ENCODE measurements at places on chromosomes 1 and 21.

- no peak for DNase-seq
Observed at GRCh38 chr1:244394826-244395765, 56.6 kb downstream of the ADSS2 start.

DNA sequence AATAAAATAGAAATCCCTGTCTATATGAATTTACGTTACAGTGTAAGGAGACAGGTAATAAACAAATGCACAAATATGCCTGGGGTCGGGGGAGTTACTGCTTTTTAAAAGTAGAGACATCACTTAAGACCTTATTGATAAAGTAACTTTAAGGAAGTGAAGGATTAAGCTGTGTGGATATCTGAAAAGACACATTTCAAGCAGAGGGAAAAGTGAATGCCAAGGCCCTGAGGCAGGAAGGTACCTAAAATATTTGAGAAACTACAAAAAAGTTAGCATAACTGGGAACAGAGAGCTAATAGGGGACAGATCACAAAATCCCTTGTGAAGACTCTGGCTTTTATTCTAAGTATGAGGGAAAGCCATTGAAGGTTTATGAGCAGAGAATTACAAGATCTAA lies 41.5 kb downstream of the TUT4 start:
- DNase-seq, result no peak

DNA sequence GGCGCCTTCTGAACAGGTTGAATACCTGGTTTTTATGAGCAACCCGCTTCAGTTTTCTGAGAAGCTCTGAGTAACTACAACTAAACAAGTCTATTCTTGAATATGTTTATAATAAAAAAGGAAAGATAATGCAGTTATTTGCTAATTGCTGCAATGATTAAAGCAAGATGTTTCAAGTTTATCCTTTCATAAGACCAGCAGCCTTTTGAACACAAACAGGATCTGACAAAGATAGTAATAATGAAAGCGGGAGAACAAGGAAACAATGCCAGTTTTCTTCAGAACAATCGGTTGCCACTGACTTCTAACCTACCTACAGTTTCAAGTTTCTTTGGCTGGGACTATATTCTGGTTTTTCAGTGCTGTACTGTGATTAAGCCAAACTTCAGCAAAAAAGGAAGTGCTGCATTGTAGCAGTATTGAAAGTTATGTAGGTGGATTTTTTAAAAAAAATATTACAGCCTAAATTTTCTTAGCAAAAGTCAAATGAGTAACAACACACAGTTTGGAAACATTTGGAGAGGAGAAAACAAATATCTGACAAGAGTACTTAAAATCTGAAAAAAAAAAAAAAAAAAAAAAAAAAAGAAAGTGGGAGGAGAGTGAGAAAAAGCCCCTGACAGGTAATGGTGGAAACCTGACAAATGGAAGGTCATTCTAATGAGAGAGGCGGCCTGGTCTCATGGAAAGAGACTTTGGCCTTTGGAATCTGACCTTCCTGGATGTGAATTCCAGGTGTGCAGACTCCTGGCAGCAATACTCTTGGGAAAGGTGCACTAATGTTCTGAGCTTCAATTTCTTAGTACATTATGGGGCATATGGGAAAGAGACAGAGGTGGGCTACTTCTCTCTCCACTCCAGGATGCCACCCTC lies 11.4 kb downstream of the KCNJ15 start:
- no peak for DNase-seq

DNA sequence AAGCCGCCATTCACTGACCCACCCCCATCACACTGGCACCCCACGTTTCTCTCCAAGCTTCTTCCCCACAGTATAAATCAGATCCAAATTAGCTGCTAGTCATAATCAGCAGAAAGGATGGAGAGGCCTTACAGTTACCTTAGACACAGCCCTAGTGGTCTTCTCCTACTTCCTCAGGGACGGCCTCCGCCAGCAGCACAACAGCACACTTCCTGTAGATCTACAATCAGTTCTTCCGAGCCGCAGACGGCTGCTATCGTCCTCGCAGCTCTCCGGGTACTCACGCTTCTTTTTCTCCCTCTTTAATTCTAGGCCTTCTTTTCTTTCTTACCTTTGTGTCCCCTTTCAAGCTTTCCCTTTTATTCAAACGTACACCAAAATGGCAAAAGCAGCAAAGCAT lies 313.5 kb downstream of the SMYD3 start:
- DNase-seq, result no peak

DNA sequence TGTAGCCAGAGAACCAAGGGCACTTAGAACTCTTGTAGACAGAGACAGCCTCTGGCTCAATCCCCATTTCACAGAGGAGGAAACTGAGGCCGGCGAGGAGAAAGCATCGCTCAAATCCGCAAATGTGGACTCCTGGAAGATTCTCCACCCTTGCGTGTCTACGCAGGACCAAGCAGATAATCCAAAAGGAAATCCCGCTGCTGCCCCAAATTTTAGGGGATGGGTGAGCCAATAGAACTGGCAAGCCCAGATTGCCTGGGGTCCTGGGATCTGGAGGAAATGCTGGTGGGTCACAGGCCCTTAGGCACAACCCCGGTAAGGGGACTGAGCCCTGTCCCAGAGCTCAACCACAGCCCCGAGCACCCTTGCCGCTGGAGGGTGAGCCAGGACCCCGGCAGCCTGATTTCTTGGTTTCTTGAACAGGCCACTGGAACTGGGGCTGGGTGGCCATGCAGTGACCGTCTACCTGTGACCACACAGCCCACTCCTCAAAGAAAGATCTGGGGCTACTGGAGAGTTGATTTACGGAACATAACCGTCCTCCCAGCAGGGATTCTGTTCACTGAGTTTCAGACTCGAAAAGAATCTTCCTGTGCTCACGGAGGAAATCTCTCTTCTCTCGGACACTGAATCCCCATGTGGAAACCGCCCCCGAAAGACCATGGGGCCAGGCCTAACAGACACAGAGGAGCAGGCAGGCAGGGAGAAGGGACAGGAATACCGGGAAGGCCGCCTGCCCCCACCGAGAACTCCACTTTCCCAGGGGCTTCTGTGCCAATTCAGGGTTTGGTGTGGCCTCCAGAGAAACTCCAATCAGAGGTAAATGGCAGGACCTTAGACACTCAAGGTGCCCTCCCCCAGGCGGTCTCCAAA lies 238.4 kb downstream of the NPHP4 start:
- DNase-seq, result no peak

DNA sequence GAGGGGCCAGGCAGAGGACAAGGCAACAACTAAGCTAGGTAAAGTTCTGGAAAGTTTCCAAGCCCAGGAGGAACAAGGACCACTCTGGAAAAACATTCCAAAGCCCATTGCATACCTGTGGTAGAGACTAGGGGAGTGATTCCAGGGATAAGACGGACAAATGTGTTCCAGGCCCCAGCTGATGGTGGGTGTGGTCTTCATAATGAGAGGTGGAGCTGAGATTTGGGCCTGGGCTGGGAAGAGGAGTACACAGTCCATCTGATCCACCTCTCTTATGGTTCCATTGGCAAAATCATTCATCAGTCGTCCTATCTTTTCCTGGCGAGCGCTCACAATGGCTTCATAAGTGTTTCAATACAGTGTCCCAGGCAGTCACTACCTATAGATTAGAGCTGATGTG lies 4.5 kb downstream of the KLHDC7A start:
- DNase-seq, result no peak

- no peak for DNase-seq
Observed at GRCh38 chr1:225691861-225692516, 39.1 kb upstream of the ENAH start.

- no peak for DNase-seq
Observed at GRCh38 chr21:33938381-33938780, 22.8 kb upstream of the ATP5PO start.

DNA sequence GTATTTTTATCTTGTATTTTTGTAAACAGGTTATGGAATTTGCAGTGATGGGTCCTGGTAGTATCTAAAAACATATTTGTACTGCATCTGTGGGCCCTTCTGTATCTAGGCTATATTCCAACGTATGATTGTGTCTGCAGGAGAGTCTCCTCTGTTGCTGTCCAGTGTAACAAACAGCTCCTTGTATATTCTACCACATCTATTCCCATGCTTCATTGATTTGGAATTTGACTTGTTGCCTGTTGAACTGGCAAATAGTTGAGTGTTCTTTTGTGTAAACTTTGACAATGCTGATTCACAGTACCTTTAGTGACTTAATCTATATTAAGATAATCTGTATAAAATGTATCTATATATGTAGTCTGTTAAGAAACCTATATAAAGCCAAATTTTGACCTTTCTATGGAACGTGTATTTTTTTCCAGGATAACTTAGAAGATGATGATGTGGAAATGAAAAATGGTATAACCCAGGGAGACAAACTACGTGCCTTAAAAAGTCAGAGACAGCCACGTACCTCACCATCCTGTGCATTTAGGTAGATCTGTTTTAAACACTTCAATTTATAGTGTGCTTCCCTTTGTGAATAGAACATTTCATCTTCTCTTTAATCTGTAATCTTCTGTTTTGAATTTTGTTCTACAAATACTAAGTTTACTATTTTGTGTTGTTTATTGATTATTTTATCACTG lies 43.4 kb upstream of the GPR88 start:
- no peak for DNase-seq

DNA sequence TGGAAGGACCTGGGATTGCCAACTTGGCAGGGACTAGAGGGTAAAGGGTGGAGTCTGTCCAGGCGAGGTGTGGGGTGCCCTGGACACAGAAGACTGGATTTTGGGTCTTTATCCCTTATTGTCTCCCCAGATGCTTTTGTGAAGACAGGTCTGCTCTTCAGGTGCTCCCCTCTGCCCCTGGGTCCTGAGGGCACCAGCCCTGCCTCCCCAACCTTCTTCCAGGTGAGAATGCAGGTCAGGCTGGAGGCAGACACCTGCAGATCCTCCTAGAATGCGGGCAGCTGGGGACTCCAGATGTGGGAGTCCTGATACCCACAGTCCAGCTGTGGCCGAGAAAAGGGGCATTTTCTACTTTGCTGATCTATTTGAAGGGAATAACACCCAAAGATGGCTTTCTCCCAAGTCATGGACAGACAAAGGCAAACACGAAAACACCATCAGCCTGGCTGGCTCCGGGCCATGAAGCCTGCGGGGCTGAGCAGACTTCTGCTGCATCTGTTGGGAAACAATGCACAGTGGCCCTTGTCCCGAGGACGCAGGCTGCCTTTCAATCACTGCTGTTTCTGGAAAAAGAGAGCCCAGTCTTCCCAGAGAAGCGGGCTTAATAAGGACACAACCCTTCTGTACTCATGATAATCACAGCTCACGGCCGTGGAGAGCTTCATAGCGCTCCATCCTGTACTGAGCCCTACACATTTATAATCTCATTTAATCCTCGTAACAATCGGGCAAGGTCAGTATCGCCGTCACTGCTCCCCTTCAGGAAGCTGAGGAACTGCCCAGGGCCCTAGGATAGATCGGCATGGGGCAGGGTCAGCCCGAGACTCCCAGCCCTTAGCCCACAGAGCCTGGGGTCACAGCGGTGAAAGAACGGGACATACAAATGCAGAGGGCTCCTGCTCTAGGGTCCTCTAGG lies 62.0 kb upstream of the ABCG1 start:
- DNase-seq, result no peak

DNA sequence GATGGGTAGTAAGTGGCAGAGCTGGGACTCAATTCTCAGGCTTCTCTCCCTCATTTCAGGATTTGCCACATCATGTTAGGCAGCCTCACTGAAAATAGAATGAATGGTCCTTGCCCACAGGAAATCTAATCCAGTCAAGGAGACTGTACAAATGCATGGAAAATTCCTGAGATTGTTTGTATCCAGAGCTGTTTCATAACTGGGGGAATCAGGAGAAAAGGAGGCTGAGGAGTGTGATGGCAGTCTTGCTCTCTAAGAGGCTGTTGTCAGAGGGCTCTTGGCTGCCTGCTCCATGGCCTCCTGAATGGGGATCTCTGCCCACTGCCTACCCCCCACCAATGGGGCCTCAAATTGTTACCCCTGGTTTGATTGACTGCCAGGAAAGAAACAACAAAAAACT lies 141.9 kb upstream of the TNR start:
- DNase-seq, result no peak

DNA sequence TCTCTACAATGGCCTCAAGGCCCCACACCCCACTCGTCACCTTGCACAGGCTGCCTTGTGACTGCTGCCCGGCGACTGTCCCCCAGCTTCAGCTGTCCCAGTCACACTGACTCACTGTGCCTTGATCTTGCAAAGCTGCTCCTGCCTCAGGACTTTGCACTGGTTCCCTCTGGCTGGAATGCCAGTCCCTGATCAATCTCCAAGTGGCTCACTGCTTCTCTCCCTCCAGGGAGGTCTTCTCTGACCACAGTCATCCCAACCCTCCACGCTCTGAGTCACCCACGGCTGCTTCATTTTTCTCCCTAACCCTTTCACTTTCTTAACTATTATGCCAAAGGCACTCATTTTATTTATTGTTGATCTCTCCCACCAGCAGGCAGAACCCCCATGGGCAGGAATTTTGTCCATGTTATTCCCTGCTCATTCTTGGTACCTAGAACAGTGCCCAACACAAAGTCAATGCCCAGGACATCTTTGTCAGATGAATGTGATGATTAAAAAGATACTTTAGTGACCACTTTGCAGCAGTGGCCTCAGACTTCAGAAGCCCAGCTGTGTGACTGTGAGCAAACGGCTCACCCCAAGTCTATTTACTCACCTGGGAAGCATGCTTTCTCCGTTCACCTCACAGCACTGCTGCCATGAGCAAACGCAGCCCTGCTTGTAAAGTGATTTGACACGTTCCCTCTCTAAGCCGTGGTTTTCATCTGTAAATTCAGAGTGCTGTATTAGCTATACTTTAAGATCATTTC lies 53.4 kb downstream of the ZBTB18 start:
- no peak for DNase-seq

- peak; percentile 19 for DNase-seq
Observed at GRCh38 chr1:64624218-64624713, 120.6 kb upstream of the RAVER2 start.

- DNase-seq, result no peak
Observed at GRCh38 chr1:162335126-162335525, 41.5 kb downstream of the SPATA46 start.

- DNase-seq, result no peak
Observed at GRCh38 chr1:232752365-232752764, 52.9 kb upstream of the MAP10 start.

DNA sequence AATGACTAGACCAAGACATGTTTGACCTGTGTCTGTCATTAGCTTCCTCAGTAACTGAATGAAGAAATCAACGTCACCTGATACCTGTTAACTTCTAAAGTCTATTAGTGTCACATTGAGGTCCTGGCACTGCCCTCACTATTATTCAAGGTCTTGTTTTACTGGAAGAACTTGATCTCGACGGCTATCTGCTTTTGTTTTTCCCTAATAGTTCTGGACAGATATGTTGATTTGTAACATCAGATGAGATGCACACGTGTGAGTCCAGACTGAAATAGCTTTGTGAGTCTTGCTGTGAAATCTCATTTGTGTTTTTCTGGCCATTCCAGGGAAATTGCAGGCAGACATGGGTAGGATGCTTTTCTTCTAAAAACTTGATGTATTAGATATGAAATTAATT lies 159.2 kb downstream of the RYR2 start:
- DNase-seq, result no peak

GRCh38 chr1:27517907-27518718 lies 28.1 kb upstream of the WASF2 start:
- no peak for DNase-seq
